Inflammatory macrophage (primary cell): ENCODE measurements at places on chromosomes 4 and X.

GRCh38 chrX:56792270-56793111 is 63.4 kb downstream of the NBDY start:
- no peak for DNase-seq

GRCh38 chrX:110786486-110786885 is 9.1 kb downstream of the CHRDL1 start:
- no peak for DNase-seq

DNA sequence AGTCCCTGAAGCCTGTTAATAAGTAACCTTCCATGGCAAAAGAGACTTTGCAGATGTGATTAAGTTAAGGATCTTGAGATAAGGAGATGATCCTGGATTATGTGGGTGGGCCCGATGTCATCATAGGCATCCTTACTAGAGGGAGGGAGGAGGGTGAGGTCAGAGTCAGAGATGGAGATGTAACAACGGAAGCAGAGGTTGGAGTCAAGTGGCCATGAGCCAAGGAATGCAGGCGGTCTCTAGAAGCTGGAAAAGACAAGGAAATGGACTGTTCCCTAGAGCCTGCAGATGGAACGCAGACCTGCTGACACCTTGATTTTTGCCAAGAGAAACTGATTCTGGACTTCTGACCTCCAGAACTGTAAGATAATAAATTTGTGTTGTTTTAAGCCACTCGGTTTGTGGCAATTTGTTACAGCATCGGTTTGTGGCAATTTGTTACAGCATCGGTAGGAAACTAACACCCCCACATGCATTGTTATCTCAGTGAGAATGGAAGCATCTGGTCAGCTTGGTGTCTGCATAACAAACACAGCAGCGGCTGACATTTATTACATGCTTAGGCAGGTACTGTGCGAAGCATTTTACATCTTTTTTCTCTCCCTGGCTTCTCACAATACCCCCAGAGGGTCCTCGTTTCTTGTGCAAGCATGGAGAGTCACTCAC is 55.6 kb downstream of the CLDN34 start:
- DNase-seq, result no peak

GRCh38 chr4:170323623-170324022 is 233.9 kb upstream of the AADAT start:
- no peak for DNase-seq

- DNase-seq, result no peak
Measured at GRCh38 chr4:152630324-152630723, 49.5 kb downstream of the TMEM154 start.

DNA sequence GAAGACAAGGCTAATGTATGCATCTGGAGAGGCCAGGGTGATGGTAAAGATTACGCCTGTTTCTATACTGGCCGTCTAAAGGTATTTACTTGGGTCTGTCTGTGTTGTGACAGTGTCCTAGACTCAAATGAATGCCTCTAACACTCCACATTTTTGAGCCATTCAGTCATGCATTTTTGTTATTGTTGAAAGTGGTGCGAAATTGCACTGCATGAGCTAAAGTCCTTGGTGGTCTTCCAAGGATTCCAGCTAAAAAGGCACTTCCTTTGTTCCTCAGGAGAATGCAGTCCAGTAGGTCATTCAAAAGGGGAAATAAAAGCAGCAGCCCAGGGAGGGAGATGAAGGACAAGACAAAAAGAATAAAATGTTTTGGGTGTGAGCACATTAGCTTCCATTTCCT is 3.0 kb downstream of the GPC4 start:
- no peak for DNase-seq
